Endothelial cell (in vitro differentiated cells): ENCODE measurements at places on chromosomes 12 and 14. TPM values are rescaled to one million over a fixed set of nuclear protein-coding genes. Genes with fewer than 3 reads are reported as not detected.

Gene NYNRIN
- total RNA-seq, result 49.0 TPM

- peaks cover 1% of the 10 kb centered on the region for H3K27me3 ChIP-seq
- no peak overlapping the region for H3K27ac ChIP-seq
- DNase-seq, result no peak
- peaks cover 11% of the 10 kb centered on the region for H3K4me1 ChIP-seq
These were observed 264.0 kb upstream of the HMGA2 start for GRCh38 chr12:65560286-65560685.

Gene DPPA3
- total RNA-seq, result 0.26 TPM

DNA sequence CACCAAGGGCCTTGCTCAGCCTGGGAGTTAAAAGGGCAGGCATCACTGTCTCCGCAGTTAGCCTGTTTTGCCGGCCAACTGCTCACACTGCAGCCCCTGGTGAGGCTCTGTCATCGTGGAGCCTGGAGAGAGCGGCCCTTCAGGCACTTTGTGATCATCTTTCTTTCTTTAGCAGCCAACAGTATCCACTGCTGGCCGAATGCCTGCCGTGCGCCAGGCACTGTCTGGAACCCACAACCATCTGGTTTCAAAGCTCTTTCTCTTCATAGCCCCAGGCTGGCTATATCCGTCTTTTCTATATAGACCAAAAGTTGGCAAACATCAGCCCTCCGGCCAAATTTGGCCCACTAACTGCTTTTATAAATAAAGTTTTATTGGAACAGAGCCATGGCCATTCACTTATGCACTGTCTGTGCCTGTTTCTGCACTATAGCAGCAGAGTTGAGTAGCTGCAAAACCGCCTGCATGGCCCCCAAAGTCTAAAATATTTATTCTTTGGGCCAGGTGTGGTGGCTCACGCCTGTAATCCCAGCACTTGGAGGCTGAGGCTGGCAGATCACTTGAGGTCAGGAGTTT is 29.5 kb downstream of the SLC8B1 start:
- no peak overlapping the region for H3K4me3 ChIP-seq
- H3K4me1 ChIP-seq, result peaks cover 7% of the 10 kb centered on the region
- DNase-seq, result no peak
- peaks cover 15% of the 10 kb centered on the region for H3K36me3 ChIP-seq

- no peak for DNase-seq
- peaks cover 38% of the 10 kb centered on the region for H3K4me1 ChIP-seq
- H3K4me3 ChIP-seq, result peak overlapping the region; percentile 98
- H3K36me3 ChIP-seq, result peaks cover 23% of the 10 kb centered on the region
- peak overlapping the region; percentile 92 for H3K27ac ChIP-seq
- peaks cover 11% of the 10 kb centered on the region for H3K27me3 ChIP-seq
These were observed 544 bp downstream of the ABCD4 start for GRCh38 chr14:74302152-74302628.
